Progenitor cell of endocrine pancreas (in vitro differentiated cells): ENCODE measurements at places on chromosomes 3 and 15. TPM values are rescaled to one million over a fixed set of nuclear protein-coding genes. Genes with fewer than 3 reads are reported as not detected.

TMIE gene
- total RNA-seq = 0.50 and 0.53 TPM in 2 replicates

PEX11A gene
- 4.8 and 4.9 TPM in 2 replicates for total RNA-seq

CAMP gene
- not detected in 2 replicates for total RNA-seq

SLC28A2 gene
- 1.2 and 1.7 TPM in 2 replicates for total RNA-seq

TLR9 gene
- total RNA-seq = not detected in 2 replicates

HIGD2B gene
- total RNA-seq = not detected in 2 replicates

MYRIP gene
- total RNA-seq = 0.29 and 0.57 TPM in 2 replicates

GP5 gene
- total RNA-seq = 0.18 and 0.24 TPM in 2 replicates

GRCh38 chr3:25576831-25577454, 87.8 kb downstream of the TOP2B start:
- peak overlapping the region; percentile 1 for H3K27ac ChIP-seq
- H3K36me3 ChIP-seq = peaks cover 19% of the 10 kb centered on the region
- no peak for DNase-seq

DNA sequence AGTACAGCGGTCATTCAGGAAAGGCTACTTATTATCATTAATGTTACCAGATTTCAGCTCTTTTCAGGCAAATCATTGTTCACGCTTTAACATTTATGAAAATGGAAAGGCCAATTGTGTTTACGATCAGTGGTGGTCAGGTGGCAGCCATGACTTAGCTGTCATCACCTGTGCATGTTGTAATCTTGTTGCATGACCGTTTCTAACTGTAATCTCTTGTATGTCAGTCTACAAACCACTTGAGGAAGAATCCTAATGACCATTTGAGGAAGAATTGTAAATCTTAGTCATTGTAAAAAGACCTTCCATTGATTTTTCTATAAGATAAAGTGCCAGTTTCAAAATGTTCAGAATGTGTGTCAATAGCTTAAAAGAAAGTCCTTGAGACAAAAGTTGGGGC, 100.4 kb downstream of the SERPINI1 start:
- no peaks in the 10 kb centered on the region for H3K27me3 ChIP-seq
- no peaks in the 10 kb centered on the region for H3K4me1 ChIP-seq
- H3K27ac ChIP-seq = no peak overlapping the region
- H3K4me3 ChIP-seq = no peak overlapping the region

GRCh38 chr3:18740631-18741583, 315.8 kb upstream of the SATB1 start:
- no peak overlapping the region for H3K27ac ChIP-seq
- no peak overlapping the region for H3K4me3 ChIP-seq
- no peaks in the 10 kb centered on the region for H3K27me3 ChIP-seq
- no peaks in the 10 kb centered on the region for H3K4me1 ChIP-seq
- H3K36me3 ChIP-seq = no peaks in the 10 kb centered on the region
- no peak for DNase-seq

GRCh38 chr3:49513494-49514124, 40.7 kb upstream of the BSN start:
- H3K4me1 ChIP-seq = peaks cover 5% of the 10 kb centered on the region
- H3K36me3 ChIP-seq = peaks cover 23% of the 10 kb centered on the region
- H3K27ac ChIP-seq = no peak overlapping the region
- no peak overlapping the region for H3K4me3 ChIP-seq
- no peaks in the 10 kb centered on the region for H3K27me3 ChIP-seq

DNA sequence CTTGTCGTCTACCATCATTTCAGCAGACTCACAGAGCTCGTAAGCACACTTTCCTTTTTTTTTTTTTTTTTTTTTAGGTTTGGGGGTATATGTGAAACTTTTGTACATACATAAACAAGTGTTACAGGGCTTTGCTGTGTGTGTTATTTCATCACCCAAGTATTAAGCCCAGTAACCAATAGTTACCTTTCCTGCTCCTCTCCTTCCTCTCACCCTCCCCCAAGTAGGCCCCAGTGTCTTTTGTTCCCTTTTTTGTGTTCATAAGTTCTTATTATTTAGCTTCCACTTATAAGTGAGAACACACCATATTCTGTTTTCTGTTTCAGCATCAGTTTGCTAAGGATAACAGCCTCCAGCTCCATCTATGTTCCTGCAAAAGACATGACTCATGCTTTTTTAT, 746.8 kb downstream of the GRM7 start:
- no peaks in the 10 kb centered on the region for H3K36me3 ChIP-seq
- H3K4me3 ChIP-seq = no peak overlapping the region
- peaks cover 6% of the 10 kb centered on the region for H3K27me3 ChIP-seq
- H3K27ac ChIP-seq = no peak overlapping the region

GRCh38 chr3:54874816-54875556, 52.9 kb downstream of the LRTM1 start:
- H3K4me1 ChIP-seq = no peaks in the 10 kb centered on the region
- no peak overlapping the region for H3K27ac ChIP-seq
- H3K4me3 ChIP-seq = no peak overlapping the region
- H3K36me3 ChIP-seq = no peaks in the 10 kb centered on the region
- peaks cover 19% of the 10 kb centered on the region for H3K27me3 ChIP-seq

DNA sequence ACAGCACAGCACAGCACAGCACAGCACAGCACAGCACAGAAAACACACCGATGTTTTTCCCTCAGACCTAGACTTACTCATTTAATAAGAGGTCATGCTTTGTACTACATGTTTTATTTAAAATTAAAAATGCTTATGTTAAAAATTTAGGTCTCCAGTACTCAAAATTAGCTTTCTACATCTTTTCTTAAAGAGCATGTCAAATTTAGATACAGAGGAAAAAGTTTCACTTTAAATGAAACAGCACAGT, 78.7 kb downstream of the CHAC1 start:
- peaks cover 13% of the 10 kb centered on the region for H3K36me3 ChIP-seq
- no peak overlapping the region for H3K27ac ChIP-seq
- H3K4me1 ChIP-seq = peaks cover 2% of the 10 kb centered on the region

GRCh38 chr3:139696314-139696604, 18.5 kb upstream of the NMNAT3 start:
- H3K4me3 ChIP-seq = no peak overlapping the region
- H3K27me3 ChIP-seq = peaks cover 10% of the 10 kb centered on the region
- no peaks in the 10 kb centered on the region for H3K4me1 ChIP-seq
- no peak for DNase-seq

- H3K4me3 ChIP-seq = no peak overlapping the region
- H3K27me3 ChIP-seq = no peaks in the 10 kb centered on the region
- H3K4me1 ChIP-seq = no peaks in the 10 kb centered on the region
- DNase-seq = no peak
Observed at GRCh38 chr3:114649331-114649730, 355.5 kb downstream of the TIGIT start.

GRCh38 chr3:128113817-128114794, 9.5 kb downstream of the RUVBL1 start:
- no peak overlapping the region for H3K27ac ChIP-seq
- no peak overlapping the region for H3K4me3 ChIP-seq
- no peaks in the 10 kb centered on the region for H3K27me3 ChIP-seq

DNA sequence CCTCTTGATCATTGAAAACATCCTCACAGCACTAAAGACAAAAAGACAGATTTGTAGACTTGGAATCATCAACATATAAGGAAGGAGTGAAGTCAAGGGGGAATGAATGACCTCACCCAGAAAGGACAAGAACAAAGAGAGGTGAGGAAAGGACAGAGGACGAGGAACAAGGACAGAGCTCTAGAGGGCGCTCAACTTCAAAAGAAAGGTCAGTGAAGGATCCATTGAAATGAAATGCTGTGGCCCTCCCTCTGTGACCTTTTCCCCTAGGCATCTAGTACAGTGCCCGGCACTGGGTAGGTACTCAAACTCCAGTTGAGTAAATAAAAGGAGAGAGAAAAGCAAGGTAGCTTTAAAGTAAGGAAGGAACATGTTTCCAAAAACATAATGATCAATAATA, 2.6 kb downstream of the ATP8B4 start:
- H3K36me3 ChIP-seq = no peaks in the 10 kb centered on the region
- H3K27ac ChIP-seq = no peak overlapping the region
- H3K4me1 ChIP-seq = no peaks in the 10 kb centered on the region
- no peak for DNase-seq
- H3K27me3 ChIP-seq = no peaks in the 10 kb centered on the region

DNA sequence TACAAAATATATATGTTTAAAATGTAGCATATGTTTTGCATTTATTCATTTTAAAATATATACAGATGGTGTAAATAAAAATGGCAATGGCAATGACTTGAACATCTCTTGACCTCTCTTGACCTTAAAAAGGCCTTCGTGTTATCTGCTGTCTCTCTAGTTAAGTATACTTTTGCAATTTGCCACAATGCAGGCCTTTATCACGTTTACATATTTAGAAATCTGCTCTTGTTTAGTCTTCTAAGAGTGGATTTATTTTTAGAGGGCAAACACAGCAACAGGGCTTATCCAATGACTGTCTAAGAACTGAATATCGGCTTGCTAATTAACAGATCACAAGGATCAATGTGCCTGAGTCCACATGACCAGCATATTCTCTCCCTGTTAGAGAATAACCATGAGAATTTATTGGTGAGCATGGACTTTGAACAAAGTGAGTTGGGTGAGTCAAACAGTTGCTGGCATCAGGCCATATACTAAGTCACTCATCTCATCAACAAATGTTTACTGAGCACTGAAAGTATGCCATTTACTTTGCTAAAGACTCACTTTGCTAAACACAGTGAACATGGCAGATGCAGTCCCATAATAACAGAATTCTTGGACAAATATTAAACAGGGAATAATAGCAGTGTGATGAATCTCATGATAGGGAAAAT, 48.2 kb downstream of the MDFIC2 start:
- H3K4me1 ChIP-seq = no peaks in the 10 kb centered on the region
- no peaks in the 10 kb centered on the region for H3K36me3 ChIP-seq
- H3K27me3 ChIP-seq = peaks cover 9% of the 10 kb centered on the region
- H3K4me3 ChIP-seq = no peak overlapping the region
- no peak for DNase-seq
- H3K27ac ChIP-seq = no peak overlapping the region

DNA sequence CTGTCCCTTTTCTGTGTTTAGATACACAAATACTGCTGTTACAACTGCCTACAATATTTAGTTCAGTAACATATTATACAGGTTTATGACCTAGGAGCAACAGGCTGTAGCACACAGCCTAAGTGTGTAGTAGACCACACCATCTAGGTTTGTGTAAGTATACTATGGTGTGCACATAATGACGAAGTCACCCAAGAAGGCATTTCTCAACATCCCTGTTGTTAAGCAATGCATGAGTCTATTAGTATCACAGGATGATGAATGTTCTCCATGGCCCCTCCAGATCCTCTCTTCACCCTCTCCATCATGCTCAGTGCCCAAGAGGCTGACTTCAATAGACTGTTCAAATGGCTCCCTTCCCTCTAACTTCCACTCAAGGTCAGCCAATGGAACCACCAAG, 14.6 kb upstream of the SEC62 start:
- no peak overlapping the region for H3K27ac ChIP-seq
- no peak overlapping the region for H3K4me3 ChIP-seq
- no peak for DNase-seq
- peaks cover 5% of the 10 kb centered on the region for H3K4me1 ChIP-seq

DNA sequence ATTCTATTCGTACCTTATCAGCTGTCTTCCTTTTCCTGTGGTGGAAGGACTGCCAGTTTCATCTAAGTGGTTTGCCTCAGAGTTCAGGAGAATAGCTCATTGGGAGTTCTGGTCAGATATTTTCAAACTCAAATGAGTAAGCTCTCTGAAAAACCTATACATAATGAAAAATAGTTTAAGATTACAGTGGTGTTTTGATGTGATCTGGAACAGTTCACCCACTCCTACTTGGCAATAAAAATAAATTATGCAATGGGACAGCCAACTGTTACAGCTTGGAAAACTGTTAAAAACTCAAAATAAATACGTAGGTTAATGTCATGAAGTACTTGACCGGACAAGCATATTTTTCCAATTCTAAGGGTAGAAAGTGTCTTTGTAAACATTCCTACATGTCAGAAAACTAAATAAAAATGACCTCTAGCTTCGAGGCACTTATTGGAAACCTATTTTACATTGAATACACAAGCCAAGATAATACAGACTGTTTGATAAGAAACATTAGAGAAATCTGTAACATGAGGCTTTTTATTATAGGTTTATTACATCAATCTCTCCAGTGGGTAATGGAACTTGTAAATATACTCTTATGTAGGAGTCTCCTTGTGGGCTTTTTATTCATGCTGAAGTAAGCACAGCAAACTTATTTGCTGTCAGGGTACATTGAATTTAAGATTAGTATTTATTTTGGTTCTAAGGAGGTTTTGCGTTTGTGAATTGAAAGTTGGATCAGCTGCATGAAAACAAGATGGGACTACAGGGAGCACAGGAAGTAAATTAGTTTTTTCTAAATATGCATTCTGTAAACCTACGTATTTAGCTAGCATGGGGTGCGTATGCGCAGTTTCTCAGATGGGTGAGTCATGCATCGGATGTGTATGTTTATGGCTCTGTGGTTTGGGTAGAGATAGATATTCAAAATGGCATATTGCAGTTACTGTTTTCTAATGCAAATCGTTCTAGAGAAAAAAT, 453.1 kb downstream of the IL5RA start:
- peaks cover 10% of the 10 kb centered on the region for H3K4me1 ChIP-seq
- no peak overlapping the region for H3K27ac ChIP-seq
- no peaks in the 10 kb centered on the region for H3K36me3 ChIP-seq
- no peak overlapping the region for H3K4me3 ChIP-seq

DNA sequence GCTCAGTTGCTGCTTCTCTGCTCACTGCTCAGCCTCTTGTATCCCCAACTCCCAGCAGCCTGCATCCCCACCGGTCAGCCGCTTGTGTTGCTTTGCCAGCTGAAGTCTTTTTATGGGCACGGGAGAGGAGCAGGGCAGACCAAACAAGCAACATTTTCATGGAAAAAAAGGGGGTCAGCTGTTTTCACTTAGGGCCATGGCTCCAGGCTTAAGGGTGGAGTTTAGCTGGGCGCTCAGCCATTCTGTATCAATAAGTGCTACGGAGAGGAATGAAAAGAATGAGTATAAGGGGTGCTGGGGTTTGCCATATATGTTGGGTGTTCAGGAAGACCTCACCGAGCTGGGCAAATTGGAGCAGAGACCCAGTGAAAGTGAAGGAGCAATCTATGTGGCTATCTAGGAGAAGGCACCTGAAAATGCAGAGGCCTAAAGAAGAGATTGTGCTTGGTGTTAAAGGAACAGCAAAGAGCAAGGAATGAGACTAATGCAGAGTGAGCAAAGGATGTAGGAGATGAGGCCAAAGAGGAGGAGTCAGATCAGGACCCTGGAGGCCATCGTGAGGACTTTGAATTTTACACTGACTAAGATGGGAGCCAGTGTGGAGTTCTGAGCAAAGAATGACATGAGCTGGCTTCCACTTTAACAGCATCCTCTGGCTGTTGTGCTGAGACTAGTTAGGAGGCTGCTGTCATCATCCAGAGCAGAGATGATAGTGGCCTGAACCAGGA, 16.6 kb upstream of the IREB2 start:
- H3K27ac ChIP-seq = no peak overlapping the region
- DNase-seq = no peak
- H3K27me3 ChIP-seq = peaks cover 24% of the 10 kb centered on the region
- no peak overlapping the region for H3K4me3 ChIP-seq

GRCh38 chr3:147428754-147429153, 19.6 kb downstream of the ZIC1 start:
- no peak overlapping the region for H3K27ac ChIP-seq
- H3K27me3 ChIP-seq = peaks cover 88% of the 10 kb centered on the region
- H3K36me3 ChIP-seq = no peaks in the 10 kb centered on the region
- H3K4me1 ChIP-seq = no peaks in the 10 kb centered on the region
- DNase-seq = no peak

- H3K4me1 ChIP-seq = no peaks in the 10 kb centered on the region
- H3K36me3 ChIP-seq = no peaks in the 10 kb centered on the region
- no peaks in the 10 kb centered on the region for H3K27me3 ChIP-seq
- no peak for DNase-seq
Observed at GRCh38 chr3:31399271-31399670, 133.5 kb upstream of the STT3B start.

GRCh38 chr3:27939521-27939920, 217.4 kb upstream of the EOMES start:
- H3K4me3 ChIP-seq = no peak overlapping the region
- no peaks in the 10 kb centered on the region for H3K36me3 ChIP-seq
- no peaks in the 10 kb centered on the region for H3K27me3 ChIP-seq
